ENCODE measurements at places on chromosomes 5 and 9.

DNA sequence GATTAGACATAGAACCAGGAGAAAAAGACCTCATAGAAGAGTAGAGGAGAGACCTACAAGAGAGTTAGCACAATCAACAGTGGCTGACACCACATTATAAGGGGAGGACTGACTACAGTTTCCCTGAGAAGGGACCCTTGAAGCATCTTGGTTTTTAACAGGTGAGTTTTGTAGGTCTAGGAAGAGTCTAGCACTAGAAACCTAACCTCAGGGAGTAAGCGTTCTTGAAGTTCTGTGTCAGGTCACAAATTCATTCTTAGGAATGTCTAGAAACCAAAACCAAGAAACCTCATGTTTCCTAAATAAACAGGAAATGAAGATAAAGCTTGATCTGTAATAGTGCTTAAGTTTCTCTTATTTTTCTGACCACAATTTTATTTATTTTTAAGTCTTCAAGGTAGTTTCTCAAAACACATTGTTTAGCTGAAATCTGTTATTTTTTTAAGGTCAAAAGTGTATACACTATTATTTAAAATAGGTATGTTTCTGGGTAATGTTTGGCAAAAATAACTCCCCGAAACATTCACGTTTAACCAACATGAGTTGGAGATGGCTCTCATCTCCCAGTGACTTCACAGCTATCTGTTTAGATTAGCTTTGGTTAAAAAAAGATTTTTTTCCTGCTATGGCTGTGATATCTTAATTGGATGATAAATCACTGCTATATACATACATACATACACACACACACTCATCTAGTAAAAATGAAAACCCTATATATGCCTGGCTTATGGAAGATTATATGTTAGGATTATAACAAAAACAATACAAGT lies 37.1 kb downstream of the MAP3K1 start:
- DNase-seq = no peak

- DNase-seq = no peak
Observed at GRCh38 chr9:77891128-77891800, 140.3 kb downstream of the GNAQ start.

DNA sequence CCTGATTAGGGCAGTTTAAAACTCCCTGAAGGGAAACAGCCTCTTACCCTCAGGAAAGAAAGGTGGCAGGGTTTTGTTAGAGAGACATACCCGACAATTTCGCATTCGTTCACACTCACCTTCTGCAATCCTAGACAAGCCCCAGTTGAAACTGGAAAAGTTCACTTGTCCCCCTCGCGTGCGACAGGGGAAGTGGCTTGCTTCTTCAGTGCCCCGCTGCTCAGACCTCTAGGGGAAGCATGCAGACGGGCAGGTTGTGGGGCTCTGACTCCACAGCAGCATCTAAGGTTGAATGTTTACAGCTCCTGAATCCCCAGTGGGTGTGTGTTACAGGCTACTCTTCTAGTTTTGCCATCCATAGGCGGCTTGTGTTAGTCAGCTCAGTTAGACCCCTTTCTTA lies 575.7 kb upstream of the ACO1 start:
- no peak for DNase-seq

DNA sequence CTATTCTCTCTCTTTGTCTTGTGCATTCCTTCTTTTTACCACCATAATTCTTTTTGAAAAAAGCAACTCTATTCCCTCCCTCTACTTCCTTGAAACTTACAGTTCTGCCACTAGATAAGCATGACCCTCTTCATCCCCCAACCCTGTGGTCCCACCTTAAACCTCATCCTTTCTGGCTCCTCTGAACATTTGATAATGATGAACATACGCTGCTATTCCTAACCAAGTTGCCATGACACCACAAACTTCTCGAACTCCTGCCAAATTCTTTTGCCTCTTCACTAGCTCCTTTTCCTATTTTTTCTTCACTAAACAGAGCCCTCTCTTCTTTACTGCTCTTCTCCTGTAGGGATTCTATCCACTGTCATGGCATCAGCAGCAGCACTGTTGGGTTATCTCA lies 57.1 kb downstream of the MOCS2 start:
- DNase-seq = no peak

DNA sequence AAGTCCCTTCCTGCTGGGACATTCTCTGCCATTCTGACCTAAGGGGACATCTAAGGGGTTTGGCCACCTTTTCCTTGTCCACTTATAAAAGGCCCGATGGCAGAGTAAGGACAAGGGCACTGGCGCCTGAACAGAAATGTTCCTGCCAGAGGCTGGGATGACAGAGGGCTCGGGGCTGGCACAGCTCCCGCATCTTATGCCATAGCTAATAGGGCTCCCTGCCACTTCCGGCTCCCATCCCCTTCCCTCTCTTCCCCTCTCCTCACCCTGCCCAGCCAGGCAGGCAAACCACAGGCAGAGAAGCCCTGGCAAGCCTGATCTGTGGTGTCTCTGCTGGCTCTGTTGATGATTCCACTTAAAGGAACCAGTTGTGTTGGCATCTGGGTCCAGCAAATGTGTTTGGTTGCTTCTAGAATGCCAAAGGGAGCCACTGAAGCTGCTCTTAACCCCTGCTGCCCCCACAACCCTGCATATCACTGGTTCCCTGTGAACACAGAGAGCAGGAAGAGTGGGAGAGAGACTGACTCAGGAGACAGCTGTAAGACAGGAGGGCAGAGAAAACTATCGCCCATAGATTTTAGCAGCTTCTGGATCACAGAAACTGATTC lies 18.4 kb upstream of the ADRA1B start:
- DNase-seq = no peak

GRCh38 chr5:132655821-132656773 lies 1.9 kb upstream of the IL13 start:
- DNase-seq = peak; percentile 11

GRCh38 chr5:125269926-125270325 lies 523.5 kb upstream of the ZNF608 start:
- peak; percentile 29 for DNase-seq

DNA sequence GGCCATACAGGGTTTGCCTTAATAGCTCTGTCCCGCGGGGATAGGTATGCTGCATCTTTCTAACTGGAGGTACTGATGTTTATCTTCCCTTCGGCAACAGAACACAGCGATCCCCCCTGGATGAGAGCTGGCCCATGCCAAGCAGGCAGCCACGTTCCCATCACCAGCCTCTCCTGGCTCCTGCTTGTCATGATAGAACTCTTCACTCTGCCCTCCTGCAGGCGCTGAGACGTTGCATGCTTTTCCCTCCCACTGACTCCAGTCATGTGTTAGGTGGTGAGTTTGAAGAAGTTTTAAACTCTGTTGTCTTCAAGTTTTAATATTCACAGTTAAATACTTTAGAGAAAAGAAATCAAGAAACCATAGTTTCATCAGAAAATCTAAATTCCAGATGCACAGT lies 60.0 kb downstream of the MED27 start:
- DNase-seq = no peak

GRCh38 chr5:72074251-72074650 lies 33.0 kb upstream of the MAP1B start:
- DNase-seq = no peak

DNA sequence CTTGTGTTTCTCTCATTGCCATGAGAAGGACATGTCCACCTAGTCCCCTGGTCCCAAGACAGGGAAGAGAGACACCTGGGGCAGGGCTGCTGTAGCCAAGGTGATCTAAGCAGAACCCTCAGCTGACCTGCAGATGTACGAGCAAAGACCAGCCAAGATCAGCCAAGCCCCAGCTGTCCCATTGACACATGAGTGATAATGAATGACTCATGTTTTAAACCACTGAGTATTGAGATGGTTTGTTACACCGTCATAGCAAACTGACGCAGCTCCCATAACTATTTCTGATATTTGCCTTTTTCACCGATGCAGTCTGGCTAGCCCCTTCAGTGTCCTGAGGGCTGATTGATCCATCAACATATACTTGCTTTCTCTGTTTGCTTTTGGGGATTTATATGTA lies 6.7 kb downstream of the OR1K1 start:
- DNase-seq = no peak

DNA sequence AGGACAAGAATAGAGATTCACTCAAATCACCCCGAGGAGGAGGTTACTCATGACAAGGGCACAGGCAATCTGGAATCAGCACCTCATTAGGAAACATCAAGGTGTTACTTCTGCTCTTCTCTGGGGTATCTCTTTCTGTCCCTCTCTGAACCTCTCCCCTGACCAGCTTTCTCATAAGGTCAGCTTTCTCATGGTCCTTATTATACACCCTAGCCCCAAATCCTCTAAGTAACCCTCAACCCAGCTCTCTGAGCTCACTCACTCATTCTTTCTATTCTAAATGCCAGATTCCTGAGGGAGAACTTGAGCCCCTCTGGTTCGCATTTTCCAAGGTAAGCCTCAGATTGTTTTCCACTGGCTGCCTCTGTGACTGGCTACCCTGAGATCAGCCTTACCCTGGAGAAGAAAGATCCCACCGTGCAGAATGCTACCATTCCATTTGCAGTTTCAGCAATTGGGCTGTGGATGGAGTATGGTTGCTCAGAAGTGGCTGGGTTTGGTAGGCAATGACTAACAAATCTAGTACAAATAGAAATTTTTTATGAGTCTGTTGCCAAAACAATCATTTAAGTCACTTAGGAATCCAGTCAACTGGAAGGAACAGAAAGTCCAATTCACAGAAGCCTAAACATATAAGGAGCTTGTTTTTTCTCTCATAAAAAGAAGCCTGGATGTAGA lies 9.0 kb upstream of the TIMD4 start:
- no peak for DNase-seq

DNA sequence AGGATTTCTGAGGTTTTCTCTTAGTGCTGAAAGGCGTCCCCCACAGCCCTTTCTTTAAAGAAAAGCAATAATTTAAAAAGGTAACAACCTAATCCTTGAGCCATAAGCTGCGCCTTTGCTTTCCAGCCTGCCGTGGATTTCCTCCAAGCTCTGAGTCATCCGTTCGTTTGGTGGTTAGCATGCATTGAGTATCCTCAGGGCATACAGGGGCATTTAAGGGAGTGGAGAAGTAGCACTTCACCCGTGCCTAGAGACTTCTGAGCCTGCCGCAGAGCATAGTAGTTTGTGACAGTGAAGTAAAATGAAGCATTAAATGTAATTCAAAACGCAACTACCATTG lies 892 bp upstream of the TNC start:
- DNase-seq = peak; percentile 58

GRCh38 chr5:32165597-32165996 lies 8.5 kb downstream of the GOLPH3 start:
- no peak for DNase-seq

GRCh38 chr5:154782326-154782725 lies 27.1 kb downstream of the LARP1 start:
- DNase-seq = no peak

GRCh38 chr5:169350759-169351240 lies 49.9 kb upstream of the SLIT3 start:
- no peak for DNase-seq

GRCh38 chr5:149001162-149001561 lies 61.7 kb downstream of the SH3TC2 start:
- DNase-seq = no peak

GRCh38 chr9:71349218-71349617 lies 227.8 kb upstream of the TRPM3 start:
- DNase-seq = no peak

DNA sequence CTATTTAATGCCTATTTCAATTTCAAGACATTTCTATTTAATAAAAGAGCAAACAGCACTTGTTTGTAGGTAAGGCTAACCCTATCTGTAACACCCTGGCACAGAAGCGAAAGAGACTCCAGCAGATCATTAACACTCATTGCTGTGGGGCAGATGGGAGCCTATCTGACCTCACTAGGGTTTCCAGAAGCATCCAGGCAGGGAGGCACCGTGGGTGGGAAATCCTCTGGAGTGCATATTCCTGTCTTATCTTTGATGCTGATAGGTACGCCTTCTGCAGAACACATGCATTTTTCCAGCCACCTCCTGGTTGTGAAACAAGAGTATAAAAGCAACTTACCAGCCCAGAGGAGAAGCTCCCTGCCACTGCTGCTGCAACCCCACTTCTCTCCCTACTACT lies 233.7 kb downstream of the GLIS3 start:
- no peak for DNase-seq

DNA sequence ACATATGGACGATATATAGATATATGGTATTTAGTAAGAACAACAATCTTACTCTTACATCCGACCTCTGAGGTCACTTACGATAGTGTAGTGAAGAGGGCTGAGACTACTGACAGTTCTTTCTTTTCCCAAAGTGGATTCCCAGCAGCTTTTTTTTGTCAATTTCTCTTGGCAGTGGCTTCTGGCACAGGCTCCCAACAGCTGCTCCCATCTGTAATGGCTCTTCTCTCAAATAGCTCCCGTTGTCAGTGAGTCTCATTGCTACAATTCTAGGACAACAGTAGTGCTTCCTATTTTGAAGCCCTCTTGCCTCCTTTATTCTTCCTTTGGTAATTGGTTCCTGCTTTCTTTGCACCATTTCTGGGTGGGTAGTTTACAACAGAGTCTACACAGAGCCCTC lies 68.4 kb downstream of the SLC25A46 start:
- DNase-seq = peak; percentile 36

DNA sequence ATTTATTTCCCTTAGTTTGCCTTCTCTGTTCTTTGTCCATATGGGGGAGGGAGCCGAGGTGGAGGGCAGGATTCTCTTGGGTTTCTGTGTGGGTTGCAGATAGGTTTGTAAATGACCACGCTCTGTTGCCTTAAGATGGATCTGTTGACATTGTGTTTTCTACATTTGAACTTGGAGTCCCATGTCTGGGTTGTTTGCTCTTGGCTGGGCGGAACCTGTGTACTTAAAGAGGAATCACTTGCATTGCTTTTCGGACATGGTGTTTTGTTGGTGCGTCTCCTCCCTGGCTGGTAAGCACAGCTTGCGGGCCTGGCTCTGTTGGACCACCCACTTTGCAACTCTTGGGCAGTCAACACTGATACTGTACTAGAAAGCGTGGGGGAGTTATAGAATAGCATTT lies 45.9 kb downstream of the EHMT1 start:
- DNase-seq = no peak

- DNase-seq = no peak
Observed at GRCh38 chr5:17355586-17356346, 138.3 kb downstream of the BASP1 start.

GRCh38 chr9:121685795-121686377 lies 34.5 kb downstream of the DAB2IP start:
- no peak for DNase-seq

GRCh38 chr5:136656811-136657210 lies 291.5 kb upstream of the TRPC7 start:
- no peak for DNase-seq

DNA sequence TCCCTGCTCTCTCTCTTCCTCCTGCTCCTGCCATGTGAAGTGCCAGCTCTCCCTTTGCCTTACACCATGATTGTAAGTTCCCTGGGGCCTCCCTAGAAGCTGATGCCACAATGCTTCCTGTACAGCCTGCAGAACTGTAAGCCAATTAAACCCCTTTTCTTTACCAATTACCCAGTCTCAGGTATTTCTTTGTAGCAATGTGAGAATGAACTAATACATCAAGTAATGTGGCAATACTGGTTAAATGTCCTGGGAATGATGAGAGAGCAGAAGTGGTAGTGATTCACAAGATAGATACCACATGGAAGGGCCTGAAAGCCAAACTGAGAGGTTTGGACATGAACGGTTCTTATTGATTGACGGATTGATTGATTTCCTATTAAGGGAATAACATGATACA lies 62.6 kb upstream of the IL12B start:
- DNase-seq = no peak

- peak; percentile 50 for DNase-seq
Observed at GRCh38 chr9:83061990-83062650, 822 bp downstream of the RASEF start.

Measured in left kidney (tissue), 8 donors.